ENCODE measurements at places on chromosomes 3 and 15.

GRCh38 chr3:8112587-8112986 lies 389.0 kb upstream of the LMCD1 start:
- DNase-seq: no peak

DNA sequence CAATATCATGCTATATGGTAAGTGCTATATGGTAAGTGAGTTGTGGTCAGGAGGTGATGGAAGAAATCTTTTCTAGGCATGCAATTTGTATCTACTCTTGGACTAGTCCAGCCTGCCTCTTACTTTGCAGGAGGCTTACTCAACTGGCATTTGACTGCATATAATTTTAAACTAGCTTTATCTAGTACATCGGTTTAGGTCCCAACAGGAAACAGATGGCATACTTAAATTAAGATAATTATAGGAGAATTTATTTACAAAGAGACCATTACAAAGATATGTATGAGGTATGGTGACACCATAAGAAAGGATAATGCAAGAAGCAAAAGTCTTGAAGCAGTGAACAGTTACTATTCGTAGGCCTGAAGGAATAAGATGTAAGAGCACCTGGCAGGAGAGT lies 7.8 kb downstream of the SLC28A2 start:
- DNase-seq: no peak

- DNase-seq: no peak
Measured at GRCh38 chr3:46192939-46193338, 15.2 kb downstream of the CCR1 start.

- no peak for DNase-seq
Measured at GRCh38 chr15:94186770-94187331, 44.5 kb upstream of the MCTP2 start.

DNA sequence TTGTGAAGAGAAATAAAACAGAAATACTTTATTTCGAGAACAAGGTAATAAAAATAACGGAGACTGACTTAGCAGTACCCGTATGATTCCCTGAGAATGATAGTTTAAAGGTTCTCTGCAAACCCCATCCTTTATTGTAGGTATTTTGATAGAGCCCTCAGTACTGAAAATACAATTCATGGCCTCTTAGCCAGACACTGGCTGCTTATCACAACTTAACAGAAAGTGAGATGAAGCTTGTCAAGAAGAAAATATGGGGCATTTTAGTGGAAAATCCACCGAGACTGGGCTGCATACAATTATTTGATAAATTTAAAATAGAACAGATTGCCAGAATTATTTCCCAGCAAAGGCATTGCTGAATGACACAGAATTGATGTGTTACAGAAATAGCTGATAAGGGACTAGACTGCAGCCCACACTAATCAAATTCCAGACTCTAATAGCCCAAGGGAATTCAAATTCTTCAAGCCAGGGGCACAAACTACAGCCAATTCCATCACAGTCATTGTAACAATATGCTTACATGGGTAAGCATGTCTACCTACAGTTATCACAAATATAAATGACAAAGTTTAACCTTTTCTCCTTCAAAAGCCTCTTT lies 521.9 kb downstream of the PLOD2 start:
- DNase-seq: no peak

DNA sequence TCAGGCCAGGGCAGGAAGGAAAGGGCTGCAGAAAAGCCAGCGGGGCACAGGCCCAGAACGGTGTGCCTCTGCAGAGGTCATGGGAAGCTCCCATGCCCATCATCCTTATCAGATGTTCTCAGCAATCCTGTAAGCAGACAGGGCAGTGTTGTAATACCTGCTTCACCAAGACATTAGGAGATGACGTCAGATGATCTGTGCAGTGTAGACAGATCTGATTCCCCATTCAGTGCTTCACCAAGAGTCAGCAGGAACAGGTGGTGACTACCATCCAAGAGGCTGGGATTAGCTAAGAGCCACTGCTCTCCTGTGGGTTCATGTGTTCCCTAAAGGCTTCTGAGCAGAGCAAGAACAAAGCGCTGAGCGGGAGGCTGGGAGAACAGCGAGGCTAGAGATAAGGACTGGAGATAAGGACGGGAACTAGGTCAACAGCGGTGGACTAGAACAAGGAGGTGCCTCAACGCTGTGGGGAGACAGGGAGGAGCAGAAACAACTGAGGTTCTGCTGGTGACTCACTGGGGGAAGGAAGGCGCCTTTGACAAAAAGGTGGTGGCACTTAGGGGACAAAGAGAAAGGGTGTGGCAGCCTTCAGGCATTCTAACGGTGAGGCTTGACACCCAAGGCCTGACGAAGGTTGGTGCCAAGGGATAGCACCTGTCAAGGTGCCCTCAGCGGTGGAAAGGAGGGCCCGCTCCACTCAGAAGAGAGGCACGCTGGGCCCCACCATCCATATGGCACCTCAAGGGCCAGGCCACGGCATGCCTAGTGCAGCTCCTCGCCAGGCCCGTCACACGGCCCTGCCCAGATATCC lies 28.4 kb downstream of the CCDC12 start:
- DNase-seq: no peak

DNA sequence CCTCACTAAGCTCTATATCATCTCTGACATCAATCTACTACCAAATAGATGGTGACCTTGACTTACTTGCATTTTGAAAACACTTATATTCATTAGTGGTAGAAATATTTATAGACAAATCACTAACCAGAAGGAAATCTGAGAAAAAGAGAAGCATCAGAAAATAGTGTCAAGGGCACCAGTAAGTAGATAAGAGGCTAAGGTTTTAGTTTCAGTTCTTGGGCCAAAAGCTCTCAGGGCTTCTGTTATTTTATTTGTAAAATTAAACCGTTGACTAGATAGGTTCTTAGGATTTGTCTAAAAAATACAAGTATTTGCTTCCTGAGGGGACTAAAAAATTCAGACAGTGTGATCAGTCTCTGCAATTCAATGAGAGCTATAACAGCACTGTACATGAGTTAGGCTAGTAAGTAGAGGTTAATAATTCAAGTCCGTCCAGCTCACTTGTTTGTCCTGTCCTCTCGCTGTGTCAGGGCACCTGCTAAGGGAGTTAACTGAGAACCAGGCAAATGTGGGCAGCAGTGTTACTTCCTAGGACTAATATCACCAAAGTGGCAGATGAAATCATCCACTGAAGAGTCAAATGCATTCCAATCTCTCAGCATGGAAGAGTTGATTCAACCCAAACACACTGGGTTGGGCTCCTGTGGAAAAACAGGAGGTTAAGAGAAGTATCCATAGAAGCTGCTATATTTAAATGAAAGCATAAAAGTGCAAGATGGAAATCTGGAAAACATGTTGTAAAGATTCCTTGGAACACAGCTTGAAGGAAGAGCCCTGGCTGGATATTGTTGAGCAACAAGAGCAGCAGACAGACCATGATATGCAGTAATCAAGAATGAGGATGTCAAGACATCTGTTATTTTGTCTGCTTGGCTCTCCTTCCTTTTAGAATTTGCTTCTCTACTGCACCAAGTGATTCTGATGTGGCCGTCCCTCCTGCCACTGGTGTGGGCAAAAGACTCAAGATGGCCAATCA lies 134.9 kb upstream of the ZBTB20 start:
- no peak for DNase-seq

GRCh38 chr15:52183562-52184173 lies 7.5 kb downstream of the GNB5 start:
- no peak for DNase-seq

DNA sequence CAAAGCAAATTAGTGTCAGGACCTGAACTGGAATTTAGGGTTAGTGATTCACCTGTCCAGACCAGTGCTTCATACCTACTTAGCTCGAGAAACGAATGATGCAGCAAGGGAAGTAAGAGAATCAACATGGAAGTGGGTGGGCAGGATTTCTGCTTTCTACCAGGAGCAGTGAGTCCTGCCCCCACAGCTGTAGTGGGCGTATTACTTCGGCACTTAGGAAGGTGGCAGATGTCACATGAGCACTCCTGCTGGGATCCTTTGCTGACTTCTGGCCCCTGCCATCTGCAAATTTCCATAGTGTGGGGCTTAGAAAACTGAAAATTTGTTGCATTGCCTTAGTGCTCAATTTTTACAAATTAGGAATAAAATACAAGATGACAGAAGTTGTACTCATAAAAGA lies 31.2 kb downstream of the RYR3 start:
- DNase-seq: no peak

DNA sequence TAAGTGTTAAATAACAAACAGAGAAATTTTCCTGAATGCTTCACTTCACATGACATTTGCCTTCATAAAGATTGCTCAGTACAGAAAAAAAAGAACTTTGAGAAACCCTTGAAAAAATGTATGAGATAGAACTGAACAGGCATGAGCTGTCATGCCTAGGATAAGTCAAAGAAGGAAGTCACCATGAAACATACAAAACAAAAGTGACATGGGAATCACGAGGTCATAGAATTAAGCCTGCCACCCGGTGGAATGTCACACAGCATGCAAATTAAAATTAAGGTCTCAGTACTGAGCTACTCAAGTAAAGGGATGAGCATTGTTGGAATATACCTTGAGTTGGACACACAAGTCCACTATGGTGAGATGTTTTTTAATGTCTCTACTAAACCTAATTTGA lies 652.5 kb upstream of the NECTIN3 start:
- DNase-seq: no peak

DNA sequence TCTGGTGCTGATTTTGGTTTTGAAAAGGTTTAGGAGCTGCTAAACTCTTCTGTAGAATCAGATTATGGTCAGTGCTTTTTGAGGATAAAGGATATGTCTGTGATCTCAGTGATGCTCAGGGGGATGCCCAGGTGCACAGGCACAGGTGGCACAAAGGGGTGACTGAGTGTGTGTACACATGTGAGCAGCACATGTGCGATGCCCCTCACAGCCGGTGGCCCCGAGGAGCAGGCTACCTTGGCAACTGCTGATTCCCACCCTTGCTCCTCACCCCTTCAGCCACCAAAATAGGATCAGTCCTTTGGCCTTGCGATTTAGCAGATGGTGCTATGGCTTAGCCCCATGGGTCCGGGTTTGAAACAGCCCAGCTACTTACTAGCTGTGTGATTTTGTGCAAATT lies 51.1 kb downstream of the POMGNT2 start:
- DNase-seq: no peak

GRCh38 chr3:175186511-175186910 lies 327.4 kb downstream of the NAALADL2 start:
- no peak for DNase-seq

- DNase-seq: no peak
Measured at GRCh38 chr3:100629421-100630127, 20.2 kb downstream of the ADGRG7 start.

DNA sequence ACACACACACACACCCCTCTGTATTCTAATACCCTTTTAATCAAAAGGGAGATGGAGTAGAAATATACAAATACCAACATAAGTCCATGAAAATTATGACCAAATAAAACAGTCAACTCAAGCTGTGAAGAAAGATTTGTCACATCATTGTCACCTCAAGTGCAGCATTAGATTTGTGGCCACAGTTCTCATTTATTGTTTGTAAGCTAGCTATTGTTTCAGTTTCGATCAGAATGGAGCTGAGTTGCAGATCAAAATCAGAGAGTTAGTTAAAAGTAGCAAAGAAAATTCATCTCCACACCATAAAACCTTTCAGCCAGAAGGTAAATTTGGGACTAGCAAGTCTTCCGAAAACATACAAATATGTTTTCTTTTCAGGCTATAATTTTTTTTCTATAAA lies 267.7 kb upstream of the LMCD1 start:
- no peak for DNase-seq

- DNase-seq: peak; percentile 63
Measured at GRCh38 chr15:60751985-60752952, 273.3 kb upstream of the ICE2 start.

GRCh38 chr3:163126115-163126514 lies 1629.5 kb downstream of the OTOL1 start:
- no peak for DNase-seq

DNA sequence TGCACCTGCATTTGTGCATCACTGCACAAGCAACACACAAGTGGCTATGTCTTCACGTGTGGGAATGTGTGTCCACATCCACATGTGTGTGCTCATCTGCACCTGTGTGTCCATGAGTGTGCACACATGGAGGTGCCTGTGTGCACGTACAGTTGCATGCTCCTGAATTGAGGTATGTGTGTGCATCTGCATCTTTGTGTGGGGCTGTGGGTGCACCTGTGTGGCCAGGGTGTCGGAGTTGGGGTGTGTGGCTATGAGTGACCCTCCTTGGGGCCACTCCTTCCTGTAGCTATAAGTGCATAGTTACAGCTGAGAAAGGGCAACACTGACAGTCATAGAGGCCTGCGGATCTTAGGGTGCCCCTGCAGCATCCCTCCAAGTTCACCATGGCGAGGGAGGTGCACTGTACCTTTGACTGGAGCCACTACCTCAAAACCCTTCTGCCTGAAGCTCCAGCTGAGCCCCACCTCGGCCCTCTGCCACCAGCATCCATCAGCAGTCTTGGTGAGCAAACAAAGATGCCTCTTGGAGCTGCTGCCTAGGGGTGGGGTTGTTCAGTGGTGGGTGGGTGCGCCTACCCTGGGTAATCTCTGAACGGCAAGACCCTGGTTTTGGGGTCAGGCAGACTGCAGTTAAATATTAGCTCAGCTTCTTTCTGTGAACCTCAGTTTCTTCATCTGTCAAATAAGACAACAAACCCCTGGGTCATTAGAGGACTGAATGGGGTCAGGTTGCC lies 5.2 kb upstream of the HHATL start:
- DNase-seq: no peak

GRCh38 chr3:108079877-108080276 lies 11.0 kb downstream of the CD47 start:
- no peak for DNase-seq

DNA sequence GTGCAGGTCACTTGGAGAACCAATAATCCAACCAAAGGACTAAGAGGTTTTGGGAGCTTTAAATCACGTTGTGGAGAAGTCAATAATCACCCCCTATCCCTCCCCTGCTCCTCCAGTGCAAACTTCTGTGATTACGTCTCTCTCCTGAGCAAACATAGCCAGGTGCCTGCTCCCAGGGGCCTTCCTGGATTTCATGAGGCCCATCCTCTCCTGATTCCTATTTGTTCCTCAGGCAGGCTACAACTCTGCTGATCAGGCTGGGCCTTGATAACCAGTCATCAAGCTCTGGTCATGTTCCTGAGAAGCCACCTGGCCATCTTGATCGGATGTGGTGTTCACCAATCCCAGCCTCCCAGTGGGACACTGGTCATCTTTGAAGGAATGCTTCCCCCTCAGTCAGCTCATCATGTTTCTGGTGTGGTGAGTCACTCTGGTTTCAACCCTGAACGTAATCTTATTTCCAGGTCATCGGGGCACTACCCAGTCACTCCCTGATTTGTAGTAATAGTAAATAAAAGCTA lies 2.9 kb upstream of the ZNF710 start:
- DNase-seq: no peak

DNA sequence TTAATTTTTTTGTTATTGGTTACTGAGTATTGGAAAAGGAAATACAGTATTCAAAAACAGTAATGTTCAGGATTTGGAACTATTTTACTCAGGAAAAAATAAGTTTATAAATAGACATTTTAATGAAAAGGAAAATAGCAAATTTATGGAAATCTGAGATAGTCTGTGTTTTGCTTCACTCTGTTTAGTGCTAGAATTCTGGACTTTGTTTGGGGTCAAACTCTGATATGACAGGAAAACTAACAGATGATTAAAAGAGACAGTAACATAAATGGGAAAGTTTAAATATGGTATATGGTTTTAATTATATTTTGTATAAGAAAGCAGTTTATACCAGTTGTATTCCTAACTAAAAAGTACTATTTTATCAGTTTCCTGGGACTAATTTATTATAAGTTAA lies 17.4 kb downstream of the SETD5 start:
- no peak for DNase-seq

Data from NCI-H1105 (cell line).